Islet precursor cell (in vitro differentiated cells): ENCODE measurements at places on chromosomes 3 and 15.

DNA sequence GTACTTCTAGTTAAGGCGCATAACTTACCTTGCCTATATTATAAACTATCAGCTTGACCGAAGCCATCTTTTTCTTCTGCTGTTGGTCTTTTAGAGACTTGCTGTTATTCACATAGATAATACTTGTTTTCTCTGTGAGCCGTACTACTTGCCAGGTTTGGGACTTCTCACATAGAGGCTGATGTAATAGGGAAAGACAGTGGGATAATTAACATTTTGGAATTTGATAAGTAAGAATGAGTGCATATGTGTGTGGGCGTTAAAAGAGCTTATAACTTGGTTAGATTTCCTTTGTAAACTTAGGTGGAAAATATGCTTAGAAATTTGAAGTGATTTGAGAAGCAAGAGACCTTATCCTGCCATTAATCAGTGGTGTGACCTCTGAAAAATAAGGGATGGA lies 47.8 kb downstream of the FNDC3B start:
- DNase-seq = no peak

GRCh38 chr3:64828276-64828675 lies 140.5 kb upstream of the ADAMTS9 start:
- DNase-seq = no peak

GRCh38 chr3:2477620-2478019 lies 379.0 kb downstream of the CNTN4 start:
- no peak for DNase-seq

- DNase-seq = no peak
Observed at GRCh38 chr3:170868577-170869238, 1.3 kb downstream of the RPL22L1 start.

DNA sequence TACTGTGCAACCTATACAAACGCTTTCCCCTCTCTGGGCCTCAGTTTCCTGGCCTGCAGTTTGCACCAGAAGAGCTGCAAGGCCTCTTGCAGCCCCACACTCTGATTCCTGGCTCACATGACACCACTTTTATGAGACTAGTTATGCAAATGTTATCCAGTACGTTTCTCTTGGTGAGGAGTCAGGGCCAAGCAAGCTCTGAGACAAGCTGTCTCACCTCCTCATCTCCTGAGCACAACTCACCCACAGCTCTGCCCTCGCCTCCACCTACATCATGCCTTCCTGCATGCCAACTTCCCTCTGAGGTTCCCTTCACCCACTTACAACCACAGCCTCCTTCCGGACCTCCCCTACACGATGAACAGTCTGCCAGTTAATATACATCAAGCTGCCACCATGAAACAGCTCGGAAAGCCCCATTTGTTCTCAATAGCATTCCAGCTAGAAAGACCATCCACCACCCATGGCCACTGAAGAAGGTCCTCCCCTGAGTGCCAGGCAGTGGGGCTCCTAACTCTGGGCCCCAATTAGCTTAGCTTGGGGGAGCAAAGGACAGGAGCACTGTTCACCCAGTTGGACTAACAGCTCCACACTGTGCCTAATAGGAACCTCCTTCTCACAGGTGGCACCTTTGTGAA lies 25.0 kb downstream of the CRYGS start:
- no peak for DNase-seq

- no peak for DNase-seq
Observed at GRCh38 chr15:38991126-38991525, 426.5 kb upstream of the RASGRP1 start.

DNA sequence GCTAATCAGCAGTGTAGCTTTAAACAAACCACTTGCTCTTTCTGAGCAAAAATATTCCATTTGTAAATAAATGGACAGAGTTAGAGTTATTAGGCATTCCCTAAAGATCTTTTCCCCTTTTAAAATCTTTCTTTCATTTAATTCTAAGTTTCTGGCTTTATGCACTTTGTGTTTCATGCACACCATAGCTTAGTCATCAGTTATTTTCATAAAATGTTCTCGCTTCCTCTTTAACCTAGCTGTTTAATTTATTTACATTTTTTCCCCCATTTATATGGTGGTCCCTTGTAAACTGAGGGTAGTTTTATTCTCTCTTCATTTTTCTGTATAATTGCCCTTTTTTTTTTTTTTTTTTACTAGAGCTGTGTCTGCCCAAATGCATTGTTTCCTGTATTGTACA lies 315.0 kb upstream of the LRRFIP2 start:
- DNase-seq = no peak

- DNase-seq = no peak
Observed at GRCh38 chr15:39429898-39430357, 151.0 kb upstream of the THBS1 start.

GRCh38 chr3:58996730-58997129 lies 53.1 kb downstream of the CFAP20DC start:
- DNase-seq = no peak

DNA sequence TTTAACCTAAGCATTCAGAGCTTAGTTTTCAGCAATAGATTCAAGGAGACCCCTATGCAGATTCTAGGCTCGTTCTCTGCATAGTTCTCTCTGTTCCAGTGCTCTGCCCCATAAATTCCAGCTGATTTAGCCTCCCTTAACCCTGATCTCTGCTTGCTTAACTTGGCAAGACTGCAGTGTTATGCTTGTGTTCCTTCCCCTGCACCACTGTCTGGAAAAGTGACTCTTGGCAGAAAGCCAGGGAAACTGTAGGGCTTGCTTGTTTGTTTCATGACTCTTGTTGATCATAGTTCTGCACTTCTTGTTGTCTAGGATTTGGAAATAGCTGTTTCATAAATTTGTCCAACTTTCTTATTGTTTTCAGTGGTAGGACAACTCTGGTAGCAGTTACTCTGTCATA lies 40.1 kb downstream of the ANAPC13 start:
- no peak for DNase-seq

GRCh38 chr3:144045766-144046165 lies 74.1 kb downstream of the DIPK2A start:
- no peak for DNase-seq

DNA sequence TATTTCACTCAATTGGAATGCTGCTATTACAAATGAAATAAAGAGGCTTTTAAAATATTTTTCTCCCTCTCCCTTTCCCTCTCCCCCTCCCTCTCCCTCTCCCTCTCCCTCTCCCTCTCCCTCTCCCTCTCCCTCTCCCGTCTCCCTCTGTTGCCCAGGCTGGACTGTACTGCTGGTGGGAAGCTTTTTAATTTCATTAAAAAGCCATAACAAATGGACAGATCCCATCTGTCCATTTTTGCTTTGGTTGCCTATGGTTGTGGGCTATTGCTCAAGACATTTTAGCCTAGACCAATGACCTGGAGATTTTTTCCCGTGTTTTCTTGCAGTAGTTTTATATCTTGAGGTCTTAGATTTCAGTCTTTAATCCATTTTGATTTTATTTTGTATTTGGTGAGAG lies 107.2 kb upstream of the LRRC3B start:
- DNase-seq = no peak

DNA sequence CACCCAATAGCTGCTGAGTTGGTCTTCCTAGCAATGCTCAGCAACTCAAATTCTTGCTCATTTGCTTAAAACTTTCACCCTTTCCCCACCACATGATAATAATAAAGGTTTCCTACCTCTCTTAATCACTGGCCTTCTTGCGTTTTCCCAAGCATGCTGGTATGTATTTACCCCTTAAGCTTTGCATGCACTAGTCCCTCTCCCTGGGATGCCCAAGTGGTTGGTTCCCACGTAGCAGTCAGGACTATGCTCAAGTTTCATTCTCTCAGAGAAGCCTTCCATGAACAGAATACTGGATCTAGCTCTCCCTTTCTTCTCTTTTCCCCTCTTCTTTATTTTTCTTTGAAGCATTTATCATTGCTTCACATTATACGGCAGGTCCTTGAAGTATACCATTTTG lies 108.8 kb downstream of the KBTBD8 start:
- no peak for DNase-seq

- DNase-seq = no peak
Observed at GRCh38 chr3:135897715-135898114, 67.8 kb upstream of the PPP2R3A start.

DNA sequence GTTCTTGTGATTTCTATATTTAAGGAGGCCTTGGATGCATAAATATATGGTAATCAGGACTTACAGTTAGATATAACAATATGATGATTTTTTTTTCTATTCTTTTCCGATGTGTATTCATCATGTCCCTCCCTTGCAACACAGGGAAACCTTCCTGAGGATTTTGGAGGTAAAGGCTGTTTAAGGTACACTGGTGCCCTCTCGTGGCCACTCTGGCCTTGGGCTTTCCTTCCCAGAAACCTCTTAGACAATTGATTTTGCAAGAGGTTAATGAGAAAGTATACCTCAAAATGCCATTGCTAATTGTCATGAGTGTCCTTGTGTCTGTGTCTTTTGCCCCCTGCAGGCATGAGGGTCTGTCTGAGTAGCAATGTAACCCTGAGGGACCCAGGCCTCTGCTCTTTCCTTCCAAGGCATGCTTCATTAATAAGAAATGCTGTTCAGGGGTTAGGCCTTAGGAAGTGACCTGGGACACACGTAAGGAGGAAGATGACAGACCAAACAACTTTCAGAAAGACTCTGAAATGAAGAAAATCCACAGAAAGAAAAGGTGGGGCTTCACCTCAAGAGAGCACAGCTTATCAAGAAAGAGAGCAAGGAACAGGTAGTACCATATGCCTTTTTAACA lies 70.3 kb upstream of the PPP2R3A start:
- DNase-seq = peak; percentile 87

- DNase-seq = no peak
Observed at GRCh38 chr3:197858133-197858532, 67.1 kb downstream of the LRCH3 start.

DNA sequence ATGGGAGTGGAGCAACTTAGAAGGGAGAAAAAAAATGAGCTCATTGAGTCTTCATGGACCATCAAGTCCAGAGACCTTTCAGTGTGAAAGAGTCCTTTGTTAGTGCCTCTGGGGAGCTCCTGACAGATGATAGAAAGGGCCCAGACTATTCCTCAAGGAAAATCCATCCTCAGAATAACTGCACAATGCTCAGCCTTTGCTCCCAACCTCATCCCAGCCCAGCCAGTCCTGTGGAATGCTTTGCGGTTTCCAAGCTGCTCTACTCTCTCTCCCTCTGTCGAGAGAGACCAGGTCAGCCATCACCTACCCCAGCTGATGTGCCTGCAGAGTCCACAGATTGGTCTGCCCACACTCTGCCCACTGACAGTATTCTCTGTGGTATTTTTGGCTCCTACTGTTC lies 406.2 kb downstream of the MFSD1 start:
- DNase-seq = peak; percentile 59

GRCh38 chr3:196145468-196146262 lies 63.8 kb upstream of the TFRC start:
- DNase-seq = no peak

DNA sequence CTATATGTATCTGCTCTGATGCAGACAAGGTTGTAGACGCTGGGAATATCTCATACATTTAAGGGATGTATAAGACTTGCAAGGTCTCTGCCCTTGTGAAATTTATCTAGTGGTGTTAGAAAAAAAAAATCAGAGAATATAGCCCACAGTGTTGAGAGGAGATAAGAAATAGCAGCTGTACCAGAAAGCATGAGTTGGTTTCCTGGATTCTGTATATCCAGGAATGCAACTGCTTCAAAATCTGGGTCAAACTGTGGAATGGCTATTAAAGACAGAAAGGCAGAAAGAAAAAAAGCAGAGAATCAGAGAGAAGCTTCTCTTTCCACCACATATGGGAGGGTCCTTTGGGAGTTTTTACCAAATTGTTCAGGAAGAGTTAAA lies 1.5 kb upstream of the TMEM212 start:
- DNase-seq = no peak

DNA sequence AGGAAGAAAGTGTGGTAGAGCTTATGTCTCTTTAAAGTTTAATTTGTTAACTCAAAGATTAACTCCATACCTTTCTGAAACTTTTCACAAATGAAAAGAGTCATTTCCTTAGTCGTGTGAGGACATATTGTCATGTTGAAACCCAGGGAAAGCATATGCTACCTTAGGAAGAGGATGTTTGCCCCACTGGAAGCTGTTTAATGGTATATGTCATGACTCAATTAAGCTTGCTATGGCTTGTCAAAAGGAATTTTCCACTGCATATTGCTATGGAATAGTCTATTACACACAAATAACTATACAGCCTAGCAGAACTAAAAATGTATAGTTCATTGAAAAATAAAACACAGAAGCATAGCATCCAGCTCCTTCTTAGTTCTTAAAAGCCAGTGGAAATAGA lies 69.9 kb downstream of the NSUN3 start:
- no peak for DNase-seq

- DNase-seq = no peak
Observed at GRCh38 chr3:195877136-195877715, 31.1 kb downstream of the TNK2 start.

DNA sequence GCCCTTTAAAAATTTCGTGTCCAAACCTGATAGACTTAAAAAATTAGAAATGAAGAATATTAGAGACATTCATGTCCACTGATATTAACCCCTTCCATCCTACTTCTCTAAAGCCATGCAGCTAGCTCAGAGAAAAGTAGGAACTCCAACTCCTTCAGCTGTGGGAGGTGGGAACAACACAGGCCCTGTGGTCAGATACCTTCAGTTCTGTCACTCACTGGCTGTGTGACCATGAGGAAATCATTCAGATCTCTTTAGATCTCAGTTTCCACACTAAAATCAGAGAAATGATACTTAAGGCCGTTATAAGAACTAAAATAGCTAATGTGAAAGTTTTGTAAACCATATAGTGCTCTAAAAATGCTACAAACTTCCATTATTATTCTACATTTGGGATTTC lies 209.8 kb downstream of the TNIK start:
- no peak for DNase-seq

DNA sequence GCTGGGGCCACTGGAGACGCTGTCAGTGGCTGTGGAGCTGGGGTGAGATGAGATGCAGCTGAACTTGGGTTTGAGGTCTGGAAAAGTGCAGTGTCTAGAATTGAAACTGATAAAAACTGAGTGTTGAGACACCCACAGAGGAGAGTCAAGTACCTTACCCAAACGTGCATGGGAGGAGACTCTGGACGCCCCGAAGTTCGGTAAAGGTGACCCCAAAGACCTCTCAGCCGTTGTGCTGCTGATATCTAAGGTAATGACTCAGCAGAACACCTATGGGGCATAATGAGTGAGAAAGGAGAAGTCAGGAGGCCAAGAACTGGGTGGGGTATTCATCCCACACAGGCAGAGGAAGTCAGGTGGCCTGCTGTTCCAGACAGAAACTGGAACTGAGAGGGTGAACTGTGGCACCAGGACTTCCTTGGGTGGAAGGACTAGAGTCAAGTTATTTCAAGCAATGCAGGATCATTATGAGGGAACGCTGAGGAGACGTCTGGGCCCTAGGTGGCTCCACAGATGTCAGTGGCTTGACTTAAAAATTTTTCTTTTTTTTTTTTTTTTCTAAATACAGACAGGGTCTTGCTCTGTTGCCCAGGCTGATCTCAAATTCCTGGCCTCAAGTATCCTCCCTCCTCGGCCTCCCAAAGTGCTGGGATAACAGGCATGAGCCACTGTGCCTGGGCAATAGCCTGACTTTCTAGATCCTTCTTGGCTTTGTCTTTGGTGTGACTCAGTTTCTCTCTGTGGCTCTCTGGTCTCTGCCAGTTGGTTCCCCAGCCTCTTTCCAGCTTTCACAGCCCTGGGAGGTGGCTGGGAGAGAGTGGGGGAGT lies 67.6 kb upstream of the GCNT3 start:
- peak; percentile 22 for DNase-seq

GRCh38 chr3:46080124-46080968 lies 53.1 kb upstream of the XCR1 start:
- no peak for DNase-seq
